ENCODE measurements at places on chromosomes 2 and 18.

GRCh38 chr18:5420906-5421305, 122.9 kb downstream of the EPB41L3 start:
- H3K4me1 ChIP-seq, result no peaks in the 10 kb centered on the region
- H3K4me3 ChIP-seq, result no peak overlapping the region
- no peaks in the 10 kb centered on the region for H3K36me3 ChIP-seq
- no peaks in the 10 kb centered on the region for H3K27me3 ChIP-seq

- no peaks in the 10 kb centered on the region for H3K27me3 ChIP-seq
- no peaks in the 10 kb centered on the region for H3K36me3 ChIP-seq
- H3K27ac ChIP-seq, result no peak overlapping the region
- H3K4me3 ChIP-seq, result no peak overlapping the region
- no peak for DNase-seq
Observed at GRCh38 chr2:30277582-30277981, 46.2 kb downstream of the LBH start.

GRCh38 chr2:36318547-36318946, 37.0 kb upstream of the CRIM1 start:
- H3K27me3 ChIP-seq, result no peaks in the 10 kb centered on the region
- H3K4me3 ChIP-seq, result no peak overlapping the region
- H3K4me1 ChIP-seq, result no peaks in the 10 kb centered on the region
- H3K36me3 ChIP-seq, result no peaks in the 10 kb centered on the region
- no peak for DNase-seq

DNA sequence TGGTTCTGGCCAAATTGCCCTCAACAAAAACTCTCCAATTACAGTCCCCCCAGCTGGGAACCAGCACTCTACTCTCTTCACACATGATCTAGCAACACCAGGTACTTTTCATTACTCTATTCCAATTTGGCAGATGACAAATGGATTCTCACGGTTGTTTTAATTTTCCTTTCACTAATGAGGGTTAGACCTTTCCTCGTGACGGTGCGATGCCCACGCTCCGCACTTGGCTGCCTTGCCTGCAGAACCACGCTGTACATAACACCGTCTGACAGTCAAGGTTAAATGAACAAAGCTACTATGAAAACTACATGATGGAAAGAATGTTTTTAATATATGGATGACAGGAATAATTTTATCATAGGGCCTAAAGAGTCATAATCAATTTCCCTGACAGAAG, 141.5 kb downstream of the FBXO15 start:
- H3K4me3 ChIP-seq, result no peak overlapping the region
- H3K27ac ChIP-seq, result no peak overlapping the region
- H3K27me3 ChIP-seq, result no peaks in the 10 kb centered on the region
- no peak for DNase-seq
- H3K4me1 ChIP-seq, result no peaks in the 10 kb centered on the region

DNA sequence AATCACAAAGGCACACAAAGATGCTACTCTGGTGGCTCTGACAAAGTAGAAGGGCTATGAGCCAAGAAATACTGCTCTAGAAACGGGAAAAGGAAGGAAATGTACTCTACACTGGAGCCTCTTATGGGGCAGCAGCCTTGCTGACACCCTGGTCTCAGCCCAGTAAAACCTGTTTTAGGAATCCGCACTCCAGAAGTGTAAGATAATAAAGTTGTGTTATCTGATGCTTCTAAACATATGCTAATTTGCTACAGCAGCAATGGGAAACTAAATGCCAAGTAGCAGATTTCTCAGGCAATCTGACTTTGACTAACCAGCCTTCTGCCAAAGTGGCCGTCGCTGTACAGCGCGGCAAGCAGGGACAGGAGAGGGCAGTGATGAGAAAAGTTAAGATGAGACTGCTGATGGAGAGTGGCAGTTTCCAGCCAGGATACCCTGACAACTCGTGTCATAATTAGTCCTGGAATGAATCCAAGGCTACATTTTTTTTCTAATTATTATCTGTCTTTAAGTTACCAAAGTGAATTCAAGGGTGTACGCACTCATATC, 99.0 kb downstream of the NETO1 start:
- no peak overlapping the region for H3K4me3 ChIP-seq
- DNase-seq, result no peak
- H3K36me3 ChIP-seq, result no peaks in the 10 kb centered on the region

GRCh38 chr2:38731090-38731489, 20.1 kb downstream of the SRSF7 start:
- no peaks in the 10 kb centered on the region for H3K4me1 ChIP-seq
- H3K27me3 ChIP-seq, result no peaks in the 10 kb centered on the region
- no peak overlapping the region for H3K4me3 ChIP-seq
- no peak overlapping the region for H3K27ac ChIP-seq
- no peak for DNase-seq

DNA sequence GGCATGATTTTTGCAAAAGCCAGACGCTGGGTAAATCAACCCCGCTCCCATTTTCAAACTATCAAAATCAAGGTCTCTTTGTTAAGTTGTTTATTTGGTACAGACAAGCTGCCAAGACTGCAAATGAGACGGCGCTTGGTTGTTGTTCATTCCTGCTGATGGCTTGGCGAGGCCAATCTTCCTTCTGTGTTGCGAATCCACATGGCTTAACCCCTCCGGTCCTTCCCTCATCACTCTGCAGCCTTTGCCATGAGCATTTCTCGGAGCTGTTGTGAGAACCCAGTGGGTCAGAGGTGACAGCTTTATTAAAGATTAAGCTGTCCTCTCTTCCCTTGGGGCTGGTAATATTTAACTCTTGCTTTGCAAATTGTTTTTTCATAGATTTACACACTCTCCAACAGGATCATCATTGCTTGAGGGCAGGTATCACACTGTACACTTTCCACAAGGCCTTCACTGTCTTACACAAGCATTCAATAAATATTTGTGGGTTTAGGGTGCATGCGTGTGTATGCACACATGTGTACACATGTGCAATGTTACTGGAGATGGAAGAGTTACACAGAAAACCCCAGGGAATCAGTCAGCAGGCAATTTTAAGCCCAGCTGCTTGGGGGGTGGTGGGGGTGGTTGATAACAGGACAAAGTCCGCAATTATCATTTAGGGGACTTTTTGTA, 27.8 kb upstream of the KCNF1 start:
- no peak for DNase-seq
- H3K27me3 ChIP-seq, result no peaks in the 10 kb centered on the region
- H3K4me3 ChIP-seq, result no peak overlapping the region
- no peaks in the 10 kb centered on the region for H3K4me1 ChIP-seq
- H3K36me3 ChIP-seq, result no peaks in the 10 kb centered on the region
- H3K27ac ChIP-seq, result no peak overlapping the region

DNA sequence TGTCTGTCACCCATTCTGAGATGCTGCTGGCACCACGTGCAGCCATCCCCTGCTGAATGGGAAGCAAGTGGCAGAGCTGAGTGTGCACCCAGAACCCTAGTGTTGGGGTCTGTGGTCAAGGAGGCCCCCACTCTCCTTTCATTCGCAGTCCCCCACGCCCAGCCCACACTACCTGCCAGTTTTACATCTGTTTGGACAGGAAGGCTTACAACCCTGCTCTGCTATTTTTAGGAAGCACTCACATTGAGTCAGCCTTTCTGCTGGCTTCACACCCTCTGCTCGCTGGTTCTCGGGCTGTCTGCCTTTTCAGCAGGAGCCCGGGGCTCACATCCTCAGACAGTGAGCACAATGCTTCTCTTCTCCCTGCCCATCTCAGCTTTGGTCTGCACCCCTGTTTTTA, 10.7 kb upstream of the ADCY3 start:
- no peak overlapping the region for H3K27ac ChIP-seq
- no peak for DNase-seq
- no peaks in the 10 kb centered on the region for H3K27me3 ChIP-seq
- peaks cover 5% of the 10 kb centered on the region for H3K4me1 ChIP-seq

- H3K36me3 ChIP-seq, result no peaks in the 10 kb centered on the region
- no peak overlapping the region for H3K27ac ChIP-seq
- no peaks in the 10 kb centered on the region for H3K4me1 ChIP-seq
- DNase-seq, result no peak
Observed at GRCh38 chr2:134457353-134457752, 203.5 kb downstream of the MGAT5 start.

GRCh38 chr2:238290715-238291549, 2.5 kb upstream of the PER2 start:
- no peaks in the 10 kb centered on the region for H3K27me3 ChIP-seq
- H3K4me3 ChIP-seq, result no peak overlapping the region
- H3K4me1 ChIP-seq, result peaks cover 18% of the 10 kb centered on the region
- H3K36me3 ChIP-seq, result no peaks in the 10 kb centered on the region
- H3K27ac ChIP-seq, result no peak overlapping the region

GRCh38 chr2:234631646-234632514, 135.0 kb upstream of the ARL4C start:
- no peak overlapping the region for H3K4me3 ChIP-seq
- no peak for DNase-seq
- H3K27me3 ChIP-seq, result no peaks in the 10 kb centered on the region
- H3K36me3 ChIP-seq, result no peaks in the 10 kb centered on the region
- no peaks in the 10 kb centered on the region for H3K4me1 ChIP-seq

GRCh38 chr2:30801821-30802455, 5.3 kb downstream of the CAPN13 start:
- H3K27ac ChIP-seq, result no peak overlapping the region
- H3K27me3 ChIP-seq, result no peaks in the 10 kb centered on the region
- H3K4me1 ChIP-seq, result no peaks in the 10 kb centered on the region
- no peak for DNase-seq
- H3K4me3 ChIP-seq, result no peak overlapping the region

DNA sequence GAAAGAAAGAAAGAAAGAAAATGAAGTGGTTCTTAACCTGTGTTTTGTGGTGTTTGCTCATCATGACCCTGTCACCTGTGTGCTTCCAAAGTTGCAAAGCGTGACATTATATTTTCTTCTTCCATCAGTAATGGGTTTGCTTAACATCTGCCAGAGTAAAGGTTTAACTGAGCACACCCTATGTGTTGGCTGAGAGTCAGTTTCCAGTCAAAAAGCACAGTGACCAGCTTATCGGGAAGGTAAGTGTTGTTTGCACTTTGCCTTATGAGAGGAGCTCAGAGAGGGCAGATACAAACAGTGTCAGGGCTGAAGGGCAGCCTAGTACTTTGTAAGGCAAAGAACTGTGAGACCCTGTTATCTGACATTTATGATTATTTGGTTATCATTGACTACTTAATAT, 406.2 kb upstream of the CWC22 start:
- no peak for DNase-seq
- H3K4me1 ChIP-seq, result no peaks in the 10 kb centered on the region
- no peaks in the 10 kb centered on the region for H3K27me3 ChIP-seq

DNA sequence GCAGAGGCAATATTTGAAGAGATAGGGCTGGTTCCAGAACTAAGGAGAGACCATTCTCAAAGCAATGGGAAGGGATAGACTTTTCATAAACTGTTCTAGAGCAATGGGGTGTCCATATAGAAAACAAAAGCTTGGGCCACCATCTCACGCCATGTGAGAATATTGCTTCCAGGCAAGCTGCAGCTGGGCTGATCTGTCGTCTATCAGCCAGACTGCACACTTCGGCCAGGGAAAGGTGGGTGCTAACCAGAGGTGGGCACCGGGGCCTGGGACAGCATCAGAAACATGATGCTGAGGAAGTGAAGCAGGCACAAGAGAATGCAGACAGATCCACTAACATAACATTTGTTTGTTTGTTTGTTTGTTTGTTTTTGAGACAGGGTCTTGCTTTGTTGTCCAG, 43.7 kb downstream of the MYO7B start:
- H3K36me3 ChIP-seq, result no peaks in the 10 kb centered on the region
- H3K4me3 ChIP-seq, result no peak overlapping the region
- H3K4me1 ChIP-seq, result peaks cover 14% of the 10 kb centered on the region
- DNase-seq, result no peak
- H3K27me3 ChIP-seq, result no peaks in the 10 kb centered on the region

- H3K27me3 ChIP-seq, result no peaks in the 10 kb centered on the region
- no peaks in the 10 kb centered on the region for H3K4me1 ChIP-seq
- no peak overlapping the region for H3K4me3 ChIP-seq
- H3K27ac ChIP-seq, result no peak overlapping the region
Observed at GRCh38 chr2:177141866-177142265, 70.7 kb upstream of the HNRNPA3 start.

DNA sequence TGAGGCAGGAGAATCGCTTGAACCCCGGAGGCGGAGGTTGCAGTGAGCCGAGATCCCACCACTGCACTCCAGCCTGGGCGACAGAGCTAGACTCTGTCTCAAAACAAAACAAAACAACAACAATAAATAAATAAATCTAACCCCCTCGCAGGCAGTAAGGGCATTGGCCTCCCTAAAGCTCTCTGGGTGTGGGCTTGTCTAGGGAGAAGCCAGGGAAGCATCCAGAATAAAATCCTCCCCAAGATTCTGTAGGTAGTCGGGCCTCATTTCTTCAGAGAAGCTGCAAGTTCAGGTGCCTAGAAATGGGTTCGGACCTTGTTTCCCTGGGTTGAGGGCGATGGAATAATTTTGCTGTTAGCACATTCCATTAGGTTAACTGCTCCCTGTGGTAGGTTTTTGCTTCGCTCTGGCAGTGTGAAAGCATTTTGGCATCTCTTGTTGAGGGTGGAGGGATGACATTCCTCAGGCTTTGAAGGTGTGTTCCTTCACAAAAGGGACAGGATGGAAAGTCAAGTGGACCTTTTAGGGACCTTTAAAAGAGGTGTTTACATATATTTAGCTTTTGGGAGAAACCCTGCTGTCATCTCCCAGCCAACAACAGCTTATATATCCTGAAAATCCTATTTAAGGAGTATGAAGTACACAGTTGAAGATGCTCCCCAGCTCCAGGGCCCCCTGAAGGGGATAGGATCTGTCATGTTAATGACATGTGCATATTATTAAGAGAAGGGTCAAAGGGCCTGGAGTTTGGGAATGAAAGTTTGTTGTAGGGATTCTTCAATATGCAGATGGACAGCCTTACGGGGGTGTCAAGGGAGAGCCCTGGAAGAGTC, 17.7 kb downstream of the MYCN start:
- H3K27ac ChIP-seq, result no peak overlapping the region
- no peaks in the 10 kb centered on the region for H3K27me3 ChIP-seq
- no peak overlapping the region for H3K4me3 ChIP-seq
- DNase-seq, result no peak

DNA sequence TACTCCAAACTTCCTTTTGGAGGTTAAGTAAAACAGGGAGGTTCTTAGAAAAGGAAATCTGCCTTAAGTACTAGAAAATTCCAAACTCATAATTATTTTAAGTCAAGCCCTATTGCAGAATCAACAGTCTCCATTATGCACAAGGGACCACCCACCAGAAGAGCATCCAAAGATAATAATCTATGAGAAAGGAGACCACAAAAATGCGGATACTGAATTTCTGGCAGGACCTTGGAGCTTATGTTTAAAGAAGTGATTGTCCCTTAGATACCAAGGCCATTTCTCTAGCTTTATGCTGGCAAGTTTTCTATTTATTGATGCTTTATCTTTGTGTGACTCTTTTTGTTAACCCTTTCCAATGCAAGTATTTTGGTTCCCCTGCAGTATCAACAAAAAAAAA, 404.0 kb upstream of the MMADHC start:
- no peaks in the 10 kb centered on the region for H3K36me3 ChIP-seq
- H3K4me1 ChIP-seq, result no peaks in the 10 kb centered on the region
- no peak for DNase-seq
- H3K27ac ChIP-seq, result peak overlapping the region; percentile 29
